ENCODE measurements at places on chromosomes 12 and 14. TPM values are rescaled to one million over a fixed set of nuclear protein-coding genes. Genes with fewer than 3 reads are reported as not detected.

DNA sequence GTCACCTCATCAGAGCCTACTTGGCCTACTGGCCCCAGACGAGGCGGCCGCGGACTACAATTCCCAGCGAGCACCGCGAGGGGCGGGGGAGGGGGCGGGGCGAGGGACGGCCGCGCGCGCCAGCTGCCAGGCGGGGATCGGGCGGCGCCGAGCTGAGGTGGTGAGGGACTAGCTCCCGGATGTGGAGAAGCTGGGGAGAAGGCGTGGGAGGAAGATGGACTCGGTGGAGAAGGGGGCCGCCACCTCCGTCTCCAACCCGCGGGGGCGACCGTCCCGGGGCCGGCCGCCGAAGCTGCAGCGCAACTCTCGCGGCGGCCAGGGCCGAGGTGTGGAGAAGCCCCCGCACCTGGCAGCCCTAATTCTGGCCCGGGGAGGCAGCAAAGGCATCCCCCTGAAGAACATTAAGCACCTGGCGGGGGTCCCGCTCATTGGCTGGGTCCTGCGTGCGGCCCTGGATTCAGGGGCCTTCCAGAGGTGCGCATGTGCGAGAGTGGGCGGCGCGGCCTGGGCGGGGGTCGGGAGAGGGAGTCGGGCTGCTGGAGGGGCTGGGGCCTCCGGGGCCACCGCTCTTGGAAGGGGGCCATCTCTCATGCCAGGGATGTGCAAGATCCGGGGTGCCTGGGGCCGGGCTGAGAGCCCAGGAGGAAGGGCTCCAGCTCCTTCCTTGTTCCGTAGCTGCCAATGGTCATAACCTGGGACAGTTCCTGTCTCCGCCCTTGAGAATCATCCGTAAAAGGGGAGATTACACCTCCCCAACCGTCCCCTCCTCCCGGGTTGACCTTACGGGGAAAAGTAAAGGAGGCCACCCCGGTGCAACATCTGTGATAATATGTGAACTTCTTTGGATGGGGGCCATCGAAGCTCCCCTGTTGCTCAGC is at the start of gene CMAS:
CMAS (plus strand) TSS at position 129 of the 878 bp plus-strand sequence; CDS start at position 215, 86 bp downstream.
- peak; percentile 88 for ATAC-seq
- peaks cover 17% of the 10 kb centered on the region for H3K36me3 ChIP-seq
- H3K4me3 ChIP-seq, result peak within 1 kb of the TSS; percentile 92
- peaks cover 21% of the 10 kb centered on the region for H3K4me1 ChIP-seq

DNA sequence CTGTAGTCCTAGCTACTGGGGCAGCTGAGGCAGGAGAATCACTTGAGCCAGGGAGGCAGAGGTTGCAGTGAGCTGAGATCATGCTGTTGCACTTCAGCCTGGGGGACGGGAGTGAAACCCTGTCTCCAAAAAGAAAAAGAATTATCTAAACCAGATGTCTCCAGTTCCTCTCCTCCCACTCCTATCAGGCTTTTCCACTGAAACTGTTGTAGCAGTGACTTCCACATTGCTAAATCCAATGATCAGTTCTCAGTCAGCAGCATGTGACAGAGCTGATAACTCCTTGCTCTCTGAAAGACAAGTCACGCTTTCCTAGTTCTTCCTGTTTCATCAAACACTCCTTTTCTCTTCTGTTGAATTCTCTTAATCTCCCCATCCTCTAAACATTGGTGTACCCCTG is 8.6 kb downstream of the SLC38A6 start:
- peaks cover 28% of the 10 kb centered on the region for H3K36me3 ChIP-seq
- no peak overlapping the region for H3K4me3 ChIP-seq
- ATAC-seq, result no peak
- no peak overlapping the region for H3K27ac ChIP-seq
- H3K27me3 ChIP-seq, result no peaks in the 10 kb centered on the region

Gene PTPN6
- 134 TPM for total RNA-seq

Gene NID2
- 0.13 TPM for total RNA-seq

Gene FOXM1
- 134 TPM for total RNA-seq

DNA sequence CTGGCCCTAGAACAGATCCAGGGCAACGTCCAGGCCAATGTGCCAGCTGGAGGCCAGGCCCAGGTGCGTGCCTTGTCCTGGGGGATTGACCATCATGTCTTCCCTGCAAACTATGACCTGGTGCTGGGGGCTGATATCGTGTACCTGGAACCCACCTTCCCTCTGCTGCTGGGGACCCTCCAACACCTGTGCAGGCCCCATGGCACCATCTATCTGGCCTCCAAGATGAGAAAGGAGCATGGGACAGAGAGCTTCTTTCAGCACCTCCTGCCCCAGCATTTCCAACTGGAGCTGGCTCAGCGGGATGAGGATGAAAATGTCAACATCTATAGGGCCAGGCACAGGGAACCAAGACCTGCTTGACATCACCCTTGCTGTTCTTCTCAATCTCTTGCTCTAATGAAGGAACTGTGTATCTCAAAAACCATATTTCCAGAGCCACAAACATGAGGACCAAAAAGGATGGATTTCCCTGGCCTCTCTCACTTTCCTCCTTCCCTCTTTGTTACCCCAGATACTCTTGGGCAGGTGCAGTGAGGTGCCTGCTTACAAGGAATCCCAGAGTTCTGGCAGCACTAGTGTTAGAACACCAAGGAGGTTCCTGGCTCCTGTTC is 2.2 kb upstream of the TSFM start:
- H3K27me3 ChIP-seq, result no peaks in the 10 kb centered on the region
- peaks cover 32% of the 10 kb centered on the region for H3K36me3 ChIP-seq
- peak overlapping the region; percentile 98 for H3K27ac ChIP-seq
- peaks cover 37% of the 10 kb centered on the region for H3K4me1 ChIP-seq

Gene PMCH
- total RNA-seq, result 0.45 TPM

- no peak overlapping the region for H3K27ac ChIP-seq
- no peak for ATAC-seq
- H3K27me3 ChIP-seq, result peaks cover 17% of the 10 kb centered on the region
Measured at GRCh38 chr12:58915634-58916033, 4.7 kb downstream of the LRIG3 start.

Gene GCN1
- 177 TPM for total RNA-seq

GRCh38 chr12:48280572-48280971 is 70.1 kb downstream of the ZNF641 start:
- H3K4me3 ChIP-seq, result no peak overlapping the region
- H3K36me3 ChIP-seq, result no peaks in the 10 kb centered on the region

Gene TSPAN19
- total RNA-seq, result not detected

Gene KLHDC1
- total RNA-seq, result 1.5 TPM

DNA sequence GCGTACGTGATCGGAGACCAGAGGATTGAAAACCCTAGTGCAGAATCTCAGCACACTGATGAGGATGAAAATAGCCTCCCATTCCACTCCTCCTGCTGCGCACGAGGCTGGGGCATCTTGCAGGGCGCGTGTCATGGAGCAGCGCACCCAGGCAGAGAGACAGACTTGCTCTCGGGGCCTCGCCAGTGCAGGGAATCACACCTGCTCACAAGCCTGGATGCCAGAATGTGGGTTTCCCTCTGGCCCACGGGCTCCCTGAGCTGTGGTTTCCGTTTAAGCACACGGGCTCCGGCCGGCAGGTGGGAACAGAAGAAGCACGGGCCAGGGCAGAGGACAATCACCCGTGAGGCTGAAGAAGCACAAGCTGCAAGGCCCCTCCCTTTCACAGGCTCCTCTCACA is 2.0 kb downstream of the FGF6 start:
- H3K4me3 ChIP-seq, result no peak overlapping the region
- no peak overlapping the region for H3K27ac ChIP-seq
- H3K27me3 ChIP-seq, result peaks cover 11% of the 10 kb centered on the region
- H3K4me1 ChIP-seq, result no peaks in the 10 kb centered on the region
- no peak for ATAC-seq
- H3K36me3 ChIP-seq, result no peaks in the 10 kb centered on the region

All from activated T-helper 17 cell treated with anti-CD3 and anti-CD28 coated beads, Interleukin-2, amount 50 U/mL, for 72 hours (primary cell).